NCI-H345 (cell line): ENCODE measurements at places on chromosomes 1 and 21.

DNA sequence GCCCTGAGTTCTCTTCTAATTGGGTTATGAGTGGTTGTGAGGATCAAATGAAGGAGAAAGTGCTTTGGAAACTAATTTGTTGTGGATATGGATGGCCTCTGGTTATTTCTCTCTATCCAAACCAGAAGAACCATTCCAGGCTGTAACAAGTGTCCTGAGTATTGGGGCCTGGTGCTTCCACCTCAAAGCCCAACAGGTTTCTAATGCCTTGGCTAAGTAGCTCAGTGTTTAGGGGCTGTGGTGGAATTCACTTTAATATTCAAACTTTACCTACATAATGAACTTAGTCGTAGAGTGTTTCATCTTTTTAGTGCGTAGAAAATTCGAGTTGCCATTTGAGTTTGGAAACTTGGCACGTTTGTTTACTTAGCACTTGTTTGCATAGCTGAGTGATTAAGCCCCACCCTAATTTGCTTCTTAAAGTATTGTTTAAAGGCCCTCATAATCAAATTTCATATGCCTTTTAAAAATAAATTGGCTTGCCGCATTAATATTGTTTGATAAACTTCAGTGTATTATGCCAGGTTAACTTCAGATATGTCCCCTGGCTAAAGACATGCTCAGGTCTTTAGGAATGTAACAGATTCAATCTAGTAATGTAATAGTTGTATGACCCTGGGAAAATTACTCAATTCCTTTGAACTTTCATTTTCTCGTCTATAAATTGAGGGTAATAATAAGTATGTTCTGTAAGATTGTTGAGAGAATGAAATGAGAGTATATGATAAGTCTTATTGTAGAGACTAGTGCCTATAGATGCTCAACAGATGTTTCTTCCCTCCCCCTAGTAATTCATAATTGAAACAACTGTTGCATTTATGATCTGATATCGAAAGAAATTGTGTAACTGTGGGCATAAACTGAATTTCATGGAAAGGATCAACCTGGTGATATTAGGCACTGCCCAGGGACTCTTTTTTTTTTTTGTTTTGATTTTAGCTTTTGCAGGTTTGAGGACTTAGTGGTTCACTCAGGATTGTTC, 1.6 kb downstream of the AGO4 start:
- no peak for DNase-seq

DNA sequence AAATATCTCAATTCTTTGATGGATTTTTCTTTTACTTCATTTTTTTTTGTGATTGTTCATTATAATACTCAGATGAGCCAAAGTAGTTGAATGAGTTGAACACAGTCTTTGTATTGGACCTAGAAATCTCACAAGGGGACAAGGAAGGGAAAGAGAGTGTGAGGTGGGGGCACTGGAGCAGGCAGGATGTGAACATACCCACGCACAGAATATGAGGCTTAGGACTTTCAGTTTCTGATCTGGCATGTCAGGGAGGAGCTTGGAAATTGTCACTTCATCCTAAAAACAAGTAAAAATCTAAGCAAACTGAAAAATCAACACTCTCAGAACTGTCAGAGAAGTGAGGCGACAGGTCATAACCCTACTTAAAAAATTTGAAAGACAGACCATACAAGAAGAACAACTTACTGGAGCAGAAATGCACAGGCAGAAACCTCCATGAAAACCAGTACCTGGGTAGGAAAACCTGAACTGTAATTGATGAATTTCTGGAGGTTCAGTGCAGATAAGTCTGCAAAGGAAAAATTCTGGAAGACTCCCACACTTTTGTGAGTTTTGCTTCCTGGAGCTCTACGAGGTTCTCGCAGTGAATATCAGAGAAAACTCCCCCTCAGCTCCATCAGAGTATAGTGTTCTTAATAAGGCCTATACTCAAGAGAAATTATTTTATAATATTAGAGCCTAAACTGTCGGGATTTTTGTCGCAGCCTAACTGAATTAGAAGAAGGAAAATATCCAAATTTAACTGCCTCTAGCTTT, 3.6 kb upstream of the PTGS2 start:
- no peak for DNase-seq

GRCh38 chr1:204127597-204128242, 24.1 kb downstream of the ETNK2 start:
- DNase-seq, result peak; percentile 67

- DNase-seq, result no peak
Measured at GRCh38 chr1:178784131-178784536, 59.1 kb downstream of the RALGPS2 start.

GRCh38 chr1:8992936-8993687, 33.1 kb downstream of the SLC2A7 start:
- no peak for DNase-seq

DNA sequence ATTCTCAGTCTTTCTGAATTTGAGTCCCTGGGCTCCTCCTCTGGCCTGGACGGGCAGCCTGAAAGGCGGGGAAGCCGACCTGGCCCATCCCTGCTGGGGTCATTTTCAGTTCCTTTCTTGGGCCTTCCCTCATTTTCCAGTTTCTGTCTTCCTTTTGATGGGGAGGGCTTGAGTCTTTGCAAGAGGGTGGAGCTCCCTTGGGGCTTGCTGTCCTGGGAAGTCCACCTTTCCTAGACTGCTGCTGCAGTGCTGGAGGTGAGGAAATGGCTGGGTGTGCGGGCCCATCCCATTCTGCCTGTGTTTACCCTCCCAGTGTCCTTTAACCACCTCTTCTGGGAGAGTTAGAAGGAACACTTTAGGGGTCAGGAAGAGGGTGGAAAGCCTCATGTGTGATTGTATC, 40.4 kb upstream of the SYNC start:
- DNase-seq, result no peak

DNA sequence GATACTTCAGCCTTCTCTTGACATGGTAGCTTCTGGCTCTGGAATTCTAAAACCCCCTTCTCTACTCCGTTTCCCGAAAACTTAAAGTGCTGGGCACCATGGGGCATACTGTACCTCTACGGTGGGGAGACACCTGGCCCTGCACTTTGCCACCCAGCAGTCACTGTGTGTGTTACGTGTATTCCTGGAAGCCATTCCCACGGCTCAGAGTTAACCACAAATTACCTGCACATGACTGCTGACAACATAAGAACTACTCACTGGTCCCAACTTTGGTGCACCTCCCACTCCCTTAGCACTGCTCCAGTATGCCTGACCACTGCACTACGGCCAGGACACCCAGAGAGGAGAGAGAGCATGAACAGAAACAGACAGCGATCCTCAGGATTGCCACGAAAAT, 29.4 kb upstream of the TMPRSS2 start:
- no peak for DNase-seq

- no peak for DNase-seq
Measured at GRCh38 chr1:77514921-77515776, 167.3 kb downstream of the ZZZ3 start.

DNA sequence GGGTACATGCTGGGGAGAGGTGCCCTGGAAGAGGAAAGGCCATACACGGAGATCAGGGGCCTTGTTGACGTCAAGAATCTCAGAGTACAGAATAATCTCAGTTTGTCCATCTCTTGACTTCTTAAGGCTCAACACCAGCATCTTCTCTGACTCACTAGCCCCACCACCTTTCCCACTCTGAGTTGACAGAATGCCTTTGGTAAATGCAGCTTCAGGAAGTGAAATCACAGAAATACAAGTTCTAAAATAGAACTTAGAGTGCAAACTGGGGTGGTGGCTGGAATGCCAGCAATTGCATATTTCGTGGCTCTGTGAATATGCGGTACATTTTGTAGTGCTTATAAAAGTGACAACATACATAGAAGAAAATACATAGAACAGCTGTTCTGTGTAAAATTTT, 1.6 kb downstream of the COG2 start:
- no peak for DNase-seq

GRCh38 chr1:221774054-221774842, 32.4 kb upstream of the DUSP10 start:
- DNase-seq, result no peak

DNA sequence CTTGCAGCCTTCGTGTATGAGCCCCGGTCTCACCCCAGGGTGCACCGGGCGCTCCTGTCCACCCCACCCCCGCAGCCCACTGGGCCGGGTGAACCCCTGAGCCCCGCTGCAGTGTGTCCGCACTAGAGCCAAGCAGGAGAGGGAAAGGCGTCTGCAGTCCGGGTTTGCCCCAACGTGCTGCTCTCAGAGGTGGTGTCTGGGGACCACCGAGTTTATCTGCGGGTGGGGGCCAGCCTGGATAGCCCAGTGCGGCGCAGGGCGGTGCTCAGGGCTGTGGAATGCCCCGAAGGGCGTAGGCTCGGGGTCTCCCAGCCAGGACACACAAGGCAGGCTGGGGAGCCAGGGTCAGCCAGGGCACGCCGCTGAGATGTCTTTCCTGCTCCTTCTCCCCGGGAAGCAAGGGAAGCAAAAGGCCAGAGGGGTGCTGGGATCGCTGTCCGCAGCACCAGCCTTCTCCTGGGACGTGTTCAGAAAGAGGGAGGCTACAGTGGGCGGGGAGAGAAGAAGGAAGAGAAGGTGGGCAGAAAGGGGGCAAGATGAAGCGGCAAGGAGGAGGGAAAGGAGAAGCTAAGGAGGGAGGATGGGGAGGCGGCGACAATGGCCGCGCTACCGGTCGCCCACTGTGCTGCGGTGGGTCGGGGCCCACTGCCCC, 56.6 kb downstream of the MAB21L3 start:
- DNase-seq, result no peak

- no peak for DNase-seq
Measured at GRCh38 chr1:157715736-157716135, 15.2 kb upstream of the FCRL3 start.
